ENCODE measurements at places on chromosomes 4 and X.
A peak's percentile ranks its signal among the peaks of the same experiment; 100 is the strongest.

GRCh38 chrX:151771726-151772125 is 37.2 kb downstream of the CNGA2 start:
- no peak for DNase-seq

DNA sequence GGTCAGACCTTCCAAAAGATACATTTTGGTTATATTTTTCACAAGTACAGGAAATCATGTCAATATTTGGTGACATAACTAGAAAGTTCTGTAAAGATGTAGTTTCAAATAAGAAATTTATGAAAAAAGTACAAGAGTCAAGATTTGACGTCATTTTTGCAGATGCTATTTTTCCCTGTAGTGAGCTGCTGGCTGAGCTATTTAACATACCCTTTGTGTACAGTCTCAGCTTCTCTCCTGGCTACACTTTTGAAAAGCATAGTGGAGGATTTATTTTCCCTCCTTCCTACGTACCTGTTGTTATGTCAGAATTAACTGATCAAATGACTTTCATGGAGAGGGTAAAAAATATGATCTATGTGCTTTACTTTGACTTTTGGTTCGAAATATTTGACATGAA is 536 bp downstream of the UGT2B7 start:
- DNase-seq = no peak

DNA sequence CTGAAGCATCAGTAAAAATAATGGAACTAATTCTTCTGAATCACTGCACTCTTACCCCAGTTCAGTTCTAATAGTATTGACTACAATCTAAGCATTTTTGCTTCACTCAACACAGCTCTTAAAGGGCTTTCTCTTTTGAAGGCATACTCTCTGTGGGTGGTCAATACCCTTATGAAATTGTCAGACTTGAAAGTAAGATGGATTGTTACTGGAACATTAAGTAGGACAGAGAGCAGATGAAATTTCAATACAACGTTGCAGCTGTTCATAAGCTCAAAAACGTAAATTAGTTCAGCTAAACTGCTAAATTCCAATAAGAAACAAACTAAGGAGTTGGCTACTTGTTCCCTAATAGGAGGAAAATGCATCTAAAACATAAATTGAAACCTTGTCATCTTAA is 352.3 kb upstream of the TENM3 start:
- no peak for DNase-seq

DNA sequence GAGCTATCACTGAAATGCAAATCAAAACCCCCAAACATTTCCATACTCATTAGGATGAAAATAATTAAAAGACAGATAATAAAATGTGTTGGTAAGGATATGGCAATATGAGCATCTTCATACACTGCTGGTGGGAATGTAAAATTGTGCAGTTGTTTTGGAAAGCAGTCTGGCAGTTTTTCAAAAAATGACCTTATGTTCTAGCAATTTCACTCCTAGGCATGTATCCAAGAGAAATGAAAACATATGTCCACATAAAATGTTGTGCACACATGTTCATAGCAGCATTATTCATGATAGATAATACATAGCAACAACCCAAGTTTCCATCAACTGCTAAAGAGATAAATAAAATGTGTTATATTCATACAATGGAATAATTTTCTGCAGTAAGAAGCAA is 14.8 kb upstream of the GPRASP2 start:
- DNase-seq = no peak

GRCh38 chr4:62571494-62571893 is 1371.4 kb downstream of the ADGRL3 start:
- DNase-seq = peak; percentile 55

DNA sequence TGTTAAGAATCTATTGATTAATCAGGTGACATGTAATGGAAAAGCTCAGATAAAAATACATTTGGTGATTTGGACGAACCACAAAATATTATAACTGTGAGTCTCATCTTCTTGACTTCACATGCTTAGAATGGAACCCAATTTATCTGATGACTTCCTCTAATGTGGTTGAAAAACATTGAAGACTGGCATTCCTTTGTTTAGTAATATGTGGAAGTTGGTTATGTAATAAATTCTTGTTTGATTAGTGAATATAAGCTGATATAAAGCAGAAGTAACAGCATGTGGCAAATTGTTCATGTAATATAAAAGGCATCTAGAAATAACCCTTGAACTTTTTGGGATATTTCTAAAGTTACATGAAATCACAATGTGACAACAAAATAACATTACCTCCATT is 9.7 kb downstream of the GIMD1 start:
- no peak for DNase-seq

DNA sequence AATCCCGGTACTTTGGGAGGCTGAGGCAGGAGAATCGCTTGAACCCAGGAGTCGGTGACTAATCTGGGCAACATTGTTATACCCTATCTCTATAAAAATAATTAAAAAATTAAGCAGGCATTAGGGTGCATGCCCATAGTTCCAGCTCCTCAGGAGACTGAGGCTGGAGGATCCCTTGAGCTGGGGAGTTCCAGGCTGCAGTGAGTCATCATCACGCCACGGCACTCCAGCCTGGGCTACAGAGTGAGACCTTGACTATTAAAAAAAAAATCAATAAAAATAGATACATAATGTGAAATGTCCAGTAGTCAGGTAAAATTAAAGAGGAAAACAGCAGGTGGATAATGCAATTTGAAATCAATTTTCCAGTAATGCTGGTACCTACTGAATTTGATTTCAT is 14.6 kb downstream of the ADGRL3 start:
- no peak for DNase-seq

GRCh38 chr4:102684610-102685052 is 76.1 kb downstream of the MANBA start:
- DNase-seq = no peak

- DNase-seq = peak; percentile 40
These were observed 26.0 kb downstream of the AFM start for GRCh38 chr4:73507541-73507940.

DNA sequence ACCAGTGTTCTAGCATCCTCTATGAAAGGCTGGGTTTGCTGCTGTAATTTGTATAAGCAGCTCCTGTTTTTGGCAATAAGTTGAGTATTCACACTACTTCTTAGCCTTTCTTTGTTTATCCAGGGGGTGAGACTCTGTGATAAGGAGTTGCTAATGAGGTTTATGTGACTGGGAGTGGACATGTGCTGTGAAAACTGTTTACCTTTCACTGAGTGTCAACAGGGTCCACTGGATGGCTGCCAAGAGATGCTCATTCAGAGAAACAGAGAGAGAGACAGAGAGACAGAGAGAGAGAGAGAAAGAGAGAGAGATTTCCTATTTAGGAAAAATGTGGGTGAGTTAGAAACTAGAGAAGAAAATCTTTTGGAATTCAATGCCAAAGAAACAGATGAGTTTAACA is 233.9 kb downstream of the CHIC2 start:
- no peak for DNase-seq

- DNase-seq = no peak
These were observed 437.5 kb upstream of the FGF16 start for GRCh38 chrX:77009691-77010090.

Measured in HepG2 (cell line).